Activated T-helper 17 cell treated with anti-CD3 and anti-CD28 coated beads, Interleukin-2, amount 50 U/mL, for 72 hours (primary cell): ENCODE measurements at places on chromosomes 5 and 9. TPM values are rescaled to one million over a fixed set of nuclear protein-coding genes. Genes with fewer than 3 reads are reported as not detected.

GMCL2 gene
- not detected for total RNA-seq

IL9 gene
- 10.2 TPM for total RNA-seq

NEURL1B gene
- 1.2 TPM for total RNA-seq

OTP gene
- not detected for total RNA-seq

MTRR gene
- total RNA-seq: 27.5 TPM

SLCO4C1 gene
- total RNA-seq: 0.04 TPM

PITX1 gene
- total RNA-seq: not detected

GRCh38 chr9:127279717-127280285 lies 15.2 kb downstream of the GARNL3 start:
- ATAC-seq: no peak

GRCh38 chr5:110058175-110058574 lies 368.4 kb downstream of the MAN2A1 start:
- ATAC-seq: no peak

- no peak for ATAC-seq
These were observed 162.5 kb downstream of the CD180 start for GRCh38 chr5:67033880-67034651.

- ATAC-seq: peak; percentile 3
These were observed 32.6 kb upstream of the TTLL11 start for GRCh38 chr9:122125509-122126330.

GRCh38 chr9:127897193-127897692 lies 2.2 kb downstream of the ST6GALNAC6 start:
- no peak for ATAC-seq

- ATAC-seq: peak; percentile 78
These were observed 48.6 kb downstream of the UGCG start for GRCh38 chr9:111945216-111945615.

DNA sequence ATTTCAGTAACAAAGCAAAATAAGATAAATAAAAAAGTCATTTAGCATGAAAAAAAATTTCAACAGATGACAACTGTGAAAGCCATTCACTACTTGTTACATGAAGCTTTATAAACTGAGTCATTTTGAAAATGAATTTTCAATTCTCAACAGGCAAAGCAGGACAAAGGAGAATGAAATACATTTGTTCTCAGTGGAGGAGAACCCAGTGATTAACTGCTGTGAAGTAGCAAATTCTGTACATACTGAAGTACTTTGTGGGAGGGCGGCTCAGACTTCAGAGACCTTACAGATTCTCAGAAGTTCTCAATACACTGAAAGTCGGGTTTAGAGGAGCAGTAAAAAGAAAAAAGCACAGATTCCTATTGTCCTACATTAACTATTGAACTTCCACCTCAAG lies 21.7 kb downstream of the SKIC3 start:
- ATAC-seq: peak; percentile 42

DNA sequence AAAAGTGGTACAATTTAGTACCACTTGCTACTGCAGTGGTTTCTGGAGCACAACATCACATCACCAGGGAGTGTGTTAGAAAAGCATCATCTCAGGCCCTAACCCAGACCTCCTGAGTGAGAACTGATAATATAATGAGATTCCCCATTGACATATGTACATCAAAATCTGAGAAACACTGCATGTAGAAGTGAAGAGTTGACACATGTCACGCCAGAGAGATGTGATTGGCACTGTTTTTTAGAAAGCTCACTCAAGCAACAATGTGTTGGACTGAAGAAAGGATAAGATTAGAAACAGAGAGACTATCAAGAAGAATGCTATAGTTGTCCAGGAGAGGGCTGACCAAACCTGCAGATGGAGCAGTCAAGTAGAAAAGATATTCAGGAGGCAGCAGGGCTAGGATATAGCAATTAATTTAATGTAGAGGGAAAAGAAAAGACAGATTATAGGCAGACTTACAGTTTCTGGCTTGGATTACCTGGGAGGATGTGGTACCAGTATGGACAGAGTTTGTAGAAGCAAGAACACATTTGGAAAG lies 324.4 kb upstream of the ADAMTSL1 start:
- ATAC-seq: no peak

DNA sequence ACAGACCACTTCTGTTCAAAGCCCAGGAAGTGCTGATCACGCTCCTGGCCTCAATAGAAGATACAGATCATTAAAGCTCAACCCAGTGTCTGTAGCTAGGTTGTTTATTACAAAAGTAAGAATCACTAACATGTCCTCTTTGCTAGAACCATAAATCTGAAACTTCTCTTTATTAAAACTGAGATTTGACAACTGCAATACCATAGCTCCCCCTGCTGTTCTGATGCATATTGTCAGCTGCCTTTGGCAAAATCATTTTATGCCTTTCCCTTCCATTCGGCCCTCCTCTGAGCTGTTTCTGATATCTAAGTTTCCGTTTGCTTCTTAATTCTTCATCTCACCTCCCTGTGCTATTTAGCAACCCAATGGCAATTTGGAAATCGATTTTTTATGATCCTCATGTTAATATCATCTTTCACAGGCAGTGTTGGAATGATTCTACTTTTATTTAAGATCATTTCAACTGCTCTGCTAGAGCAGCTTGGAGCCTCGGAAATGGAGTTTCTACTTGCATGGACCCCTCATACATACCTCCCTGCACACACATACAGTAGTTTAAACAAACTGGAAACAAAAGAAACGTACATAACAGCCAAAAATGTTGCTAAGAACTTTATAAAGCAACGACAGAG lies 998.8 kb downstream of the MAT2B start:
- no peak for ATAC-seq

DNA sequence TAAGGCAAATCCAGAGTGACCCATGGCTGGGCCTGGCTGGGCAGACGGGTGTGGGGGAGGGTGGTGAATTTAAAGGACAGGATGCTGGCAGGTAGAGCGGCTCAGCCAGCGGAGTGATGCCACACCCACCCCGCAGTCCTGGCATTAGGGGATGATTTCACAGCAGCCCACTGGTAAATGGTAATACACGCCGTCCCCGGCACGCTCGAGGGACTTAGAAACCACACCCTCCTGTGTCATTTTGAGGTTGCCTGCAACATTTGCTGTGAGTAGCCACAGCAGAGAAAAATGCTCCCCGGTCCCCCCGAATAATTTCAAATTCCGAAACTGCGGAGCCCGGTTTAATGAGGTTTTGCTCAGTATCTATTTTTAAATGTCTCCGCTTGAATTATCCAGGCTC lies 71.3 kb upstream of the FCN2 start:
- ATAC-seq: no peak

DNA sequence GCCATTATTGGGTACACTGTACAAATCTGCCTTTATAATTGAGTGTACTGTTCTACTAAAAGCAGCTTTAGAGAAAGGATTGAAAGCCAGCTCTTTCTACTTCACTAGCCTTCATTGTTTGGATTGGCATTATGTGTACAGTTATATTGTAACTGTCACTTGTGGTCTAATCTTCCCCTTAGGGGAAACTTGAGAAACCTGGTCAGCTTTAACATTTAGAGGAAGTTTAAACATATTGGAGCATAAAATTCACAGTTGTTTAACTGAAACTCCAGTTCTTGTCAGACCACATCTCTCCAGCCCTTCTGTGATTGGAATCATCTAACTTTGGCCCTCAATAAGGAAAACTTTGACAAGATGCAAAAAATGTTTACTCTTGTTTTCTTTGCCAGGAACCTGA lies 24.6 kb downstream of the PIK3R1 start:
- peak; percentile 15 for ATAC-seq

DNA sequence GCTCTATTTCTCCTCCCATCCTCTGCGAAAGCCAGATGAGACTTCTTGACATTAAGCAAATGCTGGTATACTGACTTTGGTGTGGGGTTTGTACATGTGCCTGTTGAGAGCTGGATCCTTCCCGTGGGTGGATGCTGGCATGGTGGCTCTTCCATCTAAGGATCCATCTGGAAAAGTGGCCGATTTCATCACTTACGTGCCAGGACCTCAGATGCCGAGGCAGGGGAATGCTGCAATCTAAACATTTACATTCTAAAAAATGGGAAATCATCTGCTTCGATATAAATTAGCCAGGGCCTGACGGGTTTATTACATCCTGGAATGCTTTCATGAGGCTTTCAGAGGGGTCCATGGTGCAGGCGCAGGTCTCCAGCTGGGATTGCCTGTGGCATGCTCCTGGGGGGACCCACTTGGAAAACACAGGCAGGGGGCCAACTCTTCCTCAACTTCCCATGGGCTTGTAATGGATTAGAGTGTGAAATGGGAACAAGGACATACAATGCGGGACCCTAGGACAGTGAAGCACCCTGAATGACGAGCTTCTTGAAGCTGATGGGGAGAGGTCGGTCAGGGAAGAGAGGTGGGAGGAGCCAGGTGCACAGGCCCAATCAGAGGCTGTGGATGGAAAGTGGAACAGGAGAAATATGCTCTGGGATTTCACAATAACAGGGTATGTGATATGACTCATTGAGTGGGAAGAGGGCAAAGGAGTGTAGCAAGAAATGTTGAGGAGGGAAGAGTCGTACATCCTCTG lies 105.5 kb upstream of the PITX1 start:
- no peak for ATAC-seq

DNA sequence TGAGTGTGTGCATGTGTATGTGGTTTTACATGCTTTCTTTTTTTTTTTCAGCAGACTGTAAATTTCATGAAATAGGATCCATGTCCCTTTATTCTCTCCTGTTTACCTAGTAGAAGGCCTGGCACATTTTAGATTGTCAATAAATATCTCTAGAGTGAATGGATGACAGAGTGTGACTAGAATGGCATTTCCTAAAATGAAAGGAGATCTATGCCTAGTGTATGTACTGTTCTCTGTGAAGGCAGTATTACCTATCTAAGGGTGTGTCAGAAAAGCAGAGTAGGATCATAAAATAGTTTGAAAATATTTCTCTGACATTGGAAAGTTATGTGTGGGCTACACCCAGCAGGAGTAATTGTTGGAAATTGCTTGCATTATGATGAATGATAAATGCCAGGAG lies 1876.0 kb upstream of the C9orf72 start:
- ATAC-seq: no peak

DNA sequence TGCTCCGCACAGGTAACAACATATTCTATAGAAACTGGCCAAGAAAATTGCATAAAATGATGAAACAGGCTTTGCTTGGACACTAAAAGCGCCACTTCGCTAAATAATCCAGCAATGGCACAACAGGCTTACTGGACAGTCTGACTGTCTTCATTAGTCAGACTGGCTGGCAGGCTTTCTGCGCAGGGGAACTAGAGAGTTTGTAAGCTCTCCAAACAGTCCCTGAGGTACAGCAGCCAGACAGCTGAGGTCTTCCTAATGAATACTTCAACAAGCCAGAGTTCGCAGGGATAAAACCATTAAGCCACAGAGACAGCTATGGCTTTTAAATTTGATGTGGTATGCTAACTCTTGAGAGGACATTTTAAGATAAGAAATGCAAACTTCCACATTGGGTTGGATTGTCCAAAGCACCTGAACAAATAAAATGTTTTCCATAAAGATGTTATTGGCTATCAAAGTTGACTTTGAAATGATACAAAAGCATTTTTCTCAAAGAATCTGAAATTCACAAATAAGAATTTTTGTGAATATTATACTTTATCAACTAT lies 20.7 kb downstream of the PLK2 start:
- no peak for ATAC-seq

DNA sequence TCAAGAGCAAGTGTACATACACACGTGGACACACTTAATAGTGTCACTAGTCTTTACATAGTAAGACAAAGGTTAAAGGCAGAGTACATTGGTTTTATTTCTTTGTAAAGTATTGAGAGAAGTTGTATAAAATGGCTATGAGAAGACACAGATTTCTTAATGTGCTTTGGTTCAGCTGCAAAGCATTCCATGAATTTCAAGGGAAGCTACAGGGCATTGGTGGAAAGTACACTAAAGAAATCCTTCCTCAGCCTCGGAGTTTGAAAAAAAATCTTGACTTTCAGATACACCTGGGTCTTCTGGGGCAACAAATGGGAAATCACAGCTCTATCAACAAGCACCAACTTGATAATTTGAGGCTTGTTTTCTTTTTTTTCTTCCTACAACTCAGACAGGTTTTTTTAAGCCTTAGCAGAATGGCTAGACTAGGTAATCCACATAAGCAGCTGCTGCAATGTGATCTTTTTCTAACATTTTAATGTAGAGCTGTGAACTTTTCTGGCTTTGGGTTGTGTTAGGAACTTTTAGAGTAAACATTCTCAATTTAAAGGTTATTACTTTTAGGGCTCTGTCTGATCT lies 140.4 kb upstream of the FST start:
- no peak for ATAC-seq

- no peak for ATAC-seq
These were observed 62.6 kb upstream of the CEMIP2 start for GRCh38 chr9:71830929-71831328.

GRCh38 chr5:7849681-7850394 lies 1.1 kb downstream of the CFAP90 start:
- ATAC-seq: peak; percentile 33

DNA sequence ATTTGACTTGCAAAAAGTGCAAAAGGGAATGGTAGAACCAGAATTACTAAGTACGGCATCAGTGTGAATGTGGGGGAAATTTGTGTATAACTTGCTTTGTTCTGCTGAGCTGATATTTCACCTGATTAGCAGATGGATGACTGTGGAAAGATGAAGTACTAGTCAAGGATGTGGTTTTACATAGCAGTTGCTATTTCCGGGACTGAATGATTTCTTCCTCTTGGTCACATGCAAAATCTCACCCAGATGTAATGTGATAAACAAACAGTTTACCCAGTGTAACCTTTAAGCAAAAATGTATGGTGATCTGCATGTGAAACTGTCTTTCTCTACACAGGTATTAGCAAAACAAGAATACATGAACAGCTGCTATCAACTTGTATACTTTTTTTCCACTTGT lies 46.1 kb downstream of the DCP2 start:
- peak; percentile 44 for ATAC-seq

GRCh38 chr5:179472641-179473040 lies 77.7 kb upstream of the RUFY1 start:
- no peak for ATAC-seq

DNA sequence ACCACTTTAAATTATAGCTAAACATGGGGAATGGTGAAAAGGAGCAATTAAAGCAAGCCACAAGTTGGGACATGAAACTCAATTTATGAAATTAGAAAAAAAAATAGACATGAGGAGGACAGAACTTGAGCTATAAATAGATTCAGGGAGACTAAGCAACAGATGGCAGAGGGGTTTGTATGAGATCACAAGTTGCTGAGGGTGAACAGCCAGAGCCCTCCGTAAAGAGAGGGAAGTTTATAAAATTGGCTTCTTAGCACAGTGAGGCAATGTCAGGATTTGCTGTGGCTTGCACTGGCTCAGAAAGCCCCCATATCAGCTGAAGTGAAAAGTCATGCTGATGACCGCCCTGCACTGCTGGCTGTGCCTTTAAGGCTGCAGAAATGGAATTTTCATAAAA lies 443.4 kb upstream of the CD180 start:
- ATAC-seq: no peak
